ENCODE measurements at places on chromosomes 12 and 14.

DNA sequence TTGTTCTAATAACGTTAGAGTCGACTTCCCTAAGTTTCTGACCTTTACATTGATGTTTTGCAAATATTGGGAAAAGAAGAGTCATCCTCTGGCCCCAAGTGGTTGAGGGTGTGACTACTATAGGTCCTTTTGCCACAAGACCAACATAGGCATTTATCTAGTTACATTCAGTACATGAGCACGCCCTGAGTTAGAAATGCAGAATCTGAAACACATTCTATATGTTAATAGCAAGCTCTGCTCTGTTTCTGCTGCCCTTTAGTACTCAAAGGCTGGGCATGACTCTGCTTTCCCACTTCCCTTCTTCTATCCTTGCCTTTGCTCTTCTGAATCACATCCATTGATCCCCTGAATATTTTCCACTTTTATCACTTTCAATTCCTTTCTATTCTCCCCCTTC is 115.1 kb upstream of the PTPRB start:
- DNase-seq, result no peak

DNA sequence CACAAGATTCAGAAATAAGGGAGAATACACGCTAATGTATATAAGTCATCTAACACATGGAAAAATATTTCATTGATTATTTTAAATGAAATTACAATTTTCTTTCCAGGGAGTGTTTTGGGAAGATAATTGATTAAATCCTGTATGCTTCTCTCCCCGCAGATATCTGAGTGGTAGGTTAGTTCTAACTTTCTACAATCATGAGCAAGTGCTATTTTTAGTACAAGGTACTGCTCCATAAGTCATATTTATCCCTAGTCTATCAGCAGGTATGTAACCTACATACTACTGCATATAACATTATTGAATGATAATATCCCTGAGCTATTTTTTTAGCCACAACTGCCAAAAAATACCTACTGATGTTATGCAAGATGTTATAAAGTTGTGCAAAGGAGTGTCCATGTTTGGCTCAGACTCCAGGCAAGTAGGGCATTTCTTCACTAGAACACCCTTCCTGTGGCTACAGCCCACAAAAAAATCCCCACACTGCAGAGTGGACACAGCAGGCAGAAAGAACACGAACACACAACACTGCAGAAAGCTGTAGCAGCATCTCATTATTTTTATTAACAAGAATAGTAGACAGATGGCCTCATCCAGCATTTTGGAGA is 87.0 kb downstream of the SEC23A start:
- DNase-seq, result no peak

- no peak for DNase-seq
These were observed 195.6 kb downstream of the CHST11 start for GRCh38 chr12:104652358-104652757.

GRCh38 chr14:36656687-36657398 is 4.8 kb upstream of the PAX9 start:
- DNase-seq, result no peak

All from stimulated activated CD4-positive, alpha-beta T cell treated with anti-CD3 and anti-CD28 coated beads, TNF-alpha, amount 100 ng/mL, for 1 hour (primary cell).